ENCODE measurements at places on chromosomes 3 and 15. TPM values are rescaled to one million over a fixed set of nuclear protein-coding genes. Genes with fewer than 3 reads are reported as not detected.

GRCh38 chr3:23811919-23812318 is 6.2 kb downstream of the UBE2E1 start:
- DNase-seq = no peak

GRCh38 chr3:72265256-72266015 is 480.5 kb upstream of the PROK2 start:
- no peak for DNase-seq

DNA sequence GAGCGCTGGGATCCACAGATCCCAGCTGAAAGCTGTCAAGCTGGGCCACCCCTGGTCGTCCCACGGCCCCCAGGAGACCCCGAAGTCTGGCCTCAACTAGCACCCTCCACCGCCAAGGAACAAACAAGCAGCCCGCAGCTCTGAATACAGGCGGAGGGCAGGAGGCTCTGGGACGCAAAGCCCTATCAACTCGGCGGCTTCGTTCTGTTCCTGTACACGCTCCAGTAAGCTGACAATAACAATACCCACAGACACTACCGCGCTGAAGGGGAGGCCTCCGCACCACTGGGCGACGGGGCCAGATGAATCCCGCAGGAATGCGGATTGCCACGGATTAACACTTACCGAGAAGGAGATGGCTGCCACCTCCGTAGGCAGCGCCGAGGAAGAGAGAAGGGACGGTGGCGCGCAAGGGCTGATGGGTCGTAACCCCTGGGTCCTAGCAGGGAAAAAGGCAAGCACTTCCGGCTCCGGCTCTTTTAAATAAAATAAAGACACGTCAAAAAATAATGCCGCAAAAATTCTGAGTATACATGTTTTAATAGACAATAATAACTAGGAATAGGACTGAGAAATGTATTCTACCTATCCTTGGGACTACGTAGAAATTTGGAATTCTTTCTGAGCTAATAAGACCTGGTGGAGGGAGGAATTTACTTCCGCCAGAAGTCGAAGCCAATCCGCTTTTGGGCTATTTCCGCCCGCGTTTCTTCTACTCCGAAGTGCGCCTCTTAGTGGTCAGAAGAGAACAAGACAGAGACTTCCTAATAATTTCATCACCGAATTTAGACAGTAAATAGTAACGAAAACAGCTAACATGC is at the start of gene RPL32:
Gene RPL32 (minus strand): TSS at position 417 of the 821 bp plus-strand sequence. CDS start 1,328 bp downstream, outside the sequence.
- DNase-seq = peak; percentile 81

DNA sequence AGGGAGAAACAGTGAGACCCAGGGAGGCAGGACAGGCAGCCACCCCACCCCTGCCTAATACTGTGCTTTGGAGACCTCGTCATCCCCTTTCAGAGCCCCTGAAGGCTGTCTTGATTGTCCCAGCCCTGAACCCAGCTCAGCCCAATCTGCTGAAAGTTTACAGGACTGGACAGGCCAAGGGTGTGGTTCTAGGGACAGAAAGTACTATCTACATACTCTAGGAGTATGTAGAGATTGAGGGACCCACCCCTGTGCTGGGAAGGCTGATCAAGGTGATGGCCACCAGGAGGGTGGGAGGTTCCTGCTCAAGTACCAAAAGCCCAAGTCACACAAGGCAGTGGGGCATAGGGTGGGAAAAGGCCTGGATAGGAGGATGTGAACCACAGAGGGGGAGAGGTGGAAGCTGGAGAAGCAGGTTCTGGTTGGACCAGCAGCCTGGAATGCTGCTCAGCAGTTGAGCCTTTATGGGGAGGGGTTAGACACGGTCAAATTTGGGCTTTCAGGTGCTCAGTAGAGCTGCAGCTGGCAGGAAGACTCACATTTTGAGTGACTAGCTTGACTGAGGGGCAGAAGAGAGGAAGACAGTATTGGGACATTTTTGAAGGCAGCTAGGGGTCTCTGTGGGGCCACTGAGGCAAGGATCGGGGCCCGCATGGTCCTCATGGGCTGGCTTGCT is 6.7 kb downstream of the NBEAL2 start:
- DNase-seq = no peak

DNA sequence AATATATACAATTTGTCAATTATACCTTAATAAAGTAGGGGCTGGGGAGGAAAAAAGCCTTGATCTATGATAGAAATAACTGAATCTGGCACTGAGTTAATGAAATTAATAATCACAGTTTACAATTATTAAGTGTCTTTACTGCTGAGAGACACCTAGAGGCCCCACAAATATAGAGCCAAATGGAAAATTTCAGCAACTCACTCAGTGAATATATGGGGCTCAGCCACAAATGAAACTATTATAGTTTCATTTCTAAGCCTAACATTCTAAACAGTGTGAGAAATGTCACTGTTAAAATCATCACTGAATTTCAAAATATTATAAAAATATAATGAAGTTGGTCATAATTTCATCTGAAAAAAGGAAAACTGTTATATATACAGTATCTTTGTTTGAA is 40.3 kb downstream of the GNB4 start:
- no peak for DNase-seq

DNA sequence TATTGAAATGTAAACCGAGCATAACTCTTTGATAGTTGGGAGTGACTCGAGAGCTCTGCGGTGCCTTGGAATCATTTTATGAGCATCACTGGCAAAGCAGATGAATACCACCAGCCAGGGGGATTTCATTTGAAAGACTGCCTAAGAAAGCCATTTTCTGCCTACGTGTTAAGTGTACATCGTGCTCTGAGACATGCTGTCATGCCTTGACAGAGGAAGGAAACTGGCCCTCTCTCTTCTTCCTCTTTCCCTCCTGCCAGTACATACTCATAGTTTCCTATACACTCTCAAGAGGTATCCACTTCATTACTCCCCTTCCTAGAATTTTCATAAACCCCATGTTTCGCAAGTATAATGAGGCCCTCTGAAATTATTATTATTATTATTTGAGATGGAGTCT is 8.8 kb downstream of the BCL2A1 start:
- DNase-seq = no peak

- DNase-seq = no peak
Observed at GRCh38 chr3:161369531-161369930, 1.8 kb downstream of the SPTSSB start.

- DNase-seq = no peak
Observed at GRCh38 chr15:45443645-45444044, 65.3 kb upstream of the GATM start.

DNA sequence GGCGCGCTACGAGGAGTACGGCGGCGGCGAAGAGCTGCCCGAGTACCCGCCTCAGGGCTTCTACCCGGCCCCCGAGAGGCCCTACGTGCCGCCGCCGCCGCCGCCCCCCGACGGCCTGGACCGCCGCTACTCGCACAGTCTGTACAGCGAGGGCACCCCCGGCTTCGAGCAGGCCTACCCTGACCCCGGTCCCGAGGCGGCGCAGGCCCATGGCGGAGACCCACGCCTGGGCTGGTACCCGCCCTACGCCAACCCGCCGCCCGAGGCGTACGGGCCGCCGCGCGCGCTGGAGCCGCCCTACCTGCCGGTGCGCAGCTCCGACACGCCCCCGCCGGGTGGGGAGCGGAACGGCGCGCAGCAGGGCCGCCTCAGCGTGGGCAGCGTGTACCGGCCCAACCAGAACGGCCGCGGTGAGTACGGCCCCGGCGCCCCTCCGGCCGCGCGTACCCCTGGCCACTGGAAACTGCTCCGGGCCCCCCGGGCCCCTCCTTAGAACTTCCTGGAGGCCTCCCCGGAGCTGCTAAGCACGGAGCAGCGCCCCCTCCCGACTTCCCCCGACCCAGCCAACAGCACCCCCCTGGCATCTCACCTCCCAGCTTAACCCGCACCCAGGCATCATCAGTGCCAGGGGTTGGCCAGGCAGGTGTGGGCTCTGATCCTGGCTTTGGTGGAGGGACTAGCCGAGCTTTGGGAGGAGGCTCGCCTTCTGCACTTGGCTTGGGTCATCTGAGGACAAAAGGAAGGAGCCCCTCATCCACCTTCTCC is 1.4 kb downstream of the LOXL1 start:
- DNase-seq = peak; percentile 47

The ACKR2 gene
- 15.8 TPM for total RNA-seq

The MORC1 gene
- not detected for total RNA-seq

The CHDH gene
- 67.0 TPM for total RNA-seq

Measured in breast epithelium (tissue), 4 donors.